ENCODE measurements at places on chromosomes 16 and 17.

DNA sequence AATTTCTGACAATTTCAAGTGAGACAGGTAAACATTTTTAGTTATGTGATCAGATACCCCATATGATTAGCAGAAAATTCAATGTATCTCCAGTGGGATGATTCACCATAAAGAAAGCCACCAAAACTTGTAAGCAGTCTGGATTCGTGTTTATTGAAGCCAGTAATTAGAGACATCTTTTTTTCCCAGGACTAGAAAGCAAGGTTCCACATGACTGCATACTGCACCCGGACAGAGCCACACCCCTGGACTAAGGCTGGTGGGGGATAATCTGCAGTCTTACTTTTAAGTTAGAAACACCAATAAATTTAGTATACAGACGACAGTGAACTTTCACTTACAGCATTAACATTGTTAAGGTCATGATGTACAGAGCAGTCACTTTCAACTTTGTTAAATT is 24.2 kb upstream of the CMTM4 start:
- H3K27me3 ChIP-seq = no peaks in the 10 kb centered on the region
- DNase-seq = no peak
- H3K4me3 ChIP-seq = no peak overlapping the region
- H3K36me3 ChIP-seq = peaks cover 27% of the 10 kb centered on the region

- H3K4me3 ChIP-seq = peak overlapping the region; percentile 97
- H3K4me1 ChIP-seq = peaks cover 65% of the 10 kb centered on the region
- DNase-seq = peak; percentile 70
- peaks cover 30% of the 10 kb centered on the region for H3K36me3 ChIP-seq
Observed at GRCh38 chr17:4940555-4941318, 669 bp downstream of the RNF167 start.

- H3K4me1 ChIP-seq = peaks cover 11% of the 10 kb centered on the region
- peaks cover 21% of the 10 kb centered on the region for H3K27me3 ChIP-seq
- H3K36me3 ChIP-seq = no peaks in the 10 kb centered on the region
- DNase-seq = no peak
- H3K4me3 ChIP-seq = no peak overlapping the region
Observed at GRCh38 chr17:49959183-49959935, 9.6 kb upstream of the DLX4 start.

GRCh38 chr16:53065461-53066061 is 10.8 kb downstream of the CHD9 start:
- H3K4me1 ChIP-seq = peaks cover 50% of the 10 kb centered on the region
- no peak overlapping the region for H3K27ac ChIP-seq
- H3K36me3 ChIP-seq = no peaks in the 10 kb centered on the region

- no peaks in the 10 kb centered on the region for H3K4me1 ChIP-seq
- DNase-seq = no peak
- peaks cover 19% of the 10 kb centered on the region for H3K36me3 ChIP-seq
- H3K27me3 ChIP-seq = no peaks in the 10 kb centered on the region
- no peak overlapping the region for H3K4me3 ChIP-seq
Observed at GRCh38 chr16:70788668-70789594, 12.0 kb downstream of the VAC14 start.

GRCh38 chr16:17273142-17273561 is 197.6 kb downstream of the XYLT1 start:
- no peak for DNase-seq
- H3K27me3 ChIP-seq = no peaks in the 10 kb centered on the region
- no peak overlapping the region for H3K27ac ChIP-seq
- no peak overlapping the region for H3K4me3 ChIP-seq
- H3K4me1 ChIP-seq = peaks cover 11% of the 10 kb centered on the region

DNA sequence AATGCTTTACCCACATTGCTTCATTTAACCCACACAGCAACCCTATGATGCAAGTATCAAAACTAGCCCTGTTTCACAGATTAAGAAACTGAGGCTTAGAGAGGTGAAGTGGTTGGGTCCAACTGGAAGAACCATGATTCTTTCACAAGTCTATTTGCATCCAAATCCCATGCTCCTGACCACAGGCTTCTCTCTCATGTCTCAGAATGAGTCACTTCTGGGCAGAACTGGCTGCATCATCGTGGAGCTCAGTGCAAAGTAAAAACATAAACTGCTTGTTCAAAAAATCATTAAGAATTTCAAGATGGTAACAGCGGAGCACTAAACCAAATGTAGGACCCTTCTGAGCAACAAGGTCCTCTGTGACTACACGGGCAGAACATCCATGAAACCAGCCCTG is 20.2 kb upstream of the CES1 start:
- no peaks in the 10 kb centered on the region for H3K4me1 ChIP-seq
- DNase-seq = no peak
- no peak overlapping the region for H3K27ac ChIP-seq
- peaks cover 4% of the 10 kb centered on the region for H3K27me3 ChIP-seq
- no peak overlapping the region for H3K4me3 ChIP-seq

DNA sequence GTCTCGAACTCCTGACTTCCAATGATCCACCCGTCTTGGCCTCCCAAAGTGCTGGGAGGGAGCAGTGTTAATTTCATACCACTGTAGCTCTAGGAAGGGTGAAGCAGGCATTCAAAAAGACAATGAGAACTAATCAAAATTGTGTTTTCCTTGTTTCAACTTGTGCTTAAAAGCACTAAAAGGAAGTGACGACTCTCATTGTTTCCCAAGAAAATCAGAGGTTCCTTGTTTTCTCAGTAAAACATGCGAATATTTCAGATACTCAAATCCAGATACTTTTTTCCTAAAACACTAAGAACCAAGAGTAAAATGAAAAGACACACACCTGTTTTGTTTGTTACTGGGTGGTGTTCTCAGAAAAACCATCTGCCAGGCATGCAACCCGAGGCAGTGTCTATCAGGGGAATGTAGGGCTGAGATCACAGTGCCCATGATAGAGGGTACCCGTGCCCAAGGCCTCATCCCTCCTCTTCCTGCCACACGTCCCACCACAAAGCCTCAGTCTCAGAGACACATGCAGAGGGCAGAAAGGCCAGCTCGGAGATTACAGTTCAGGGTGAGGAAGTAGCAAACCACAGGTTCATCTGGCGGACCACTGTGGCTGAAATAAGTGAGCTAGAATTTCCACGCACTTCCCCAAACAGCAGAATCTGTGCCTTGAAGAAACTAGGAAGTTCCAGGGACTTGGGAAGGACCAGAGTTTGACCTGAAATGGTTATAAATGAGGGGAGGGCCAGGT is 33.7 kb downstream of the GINS3 start:
- H3K27ac ChIP-seq = no peak overlapping the region
- peaks cover 5% of the 10 kb centered on the region for H3K4me1 ChIP-seq
- H3K4me3 ChIP-seq = no peak overlapping the region
- H3K27me3 ChIP-seq = no peaks in the 10 kb centered on the region

DNA sequence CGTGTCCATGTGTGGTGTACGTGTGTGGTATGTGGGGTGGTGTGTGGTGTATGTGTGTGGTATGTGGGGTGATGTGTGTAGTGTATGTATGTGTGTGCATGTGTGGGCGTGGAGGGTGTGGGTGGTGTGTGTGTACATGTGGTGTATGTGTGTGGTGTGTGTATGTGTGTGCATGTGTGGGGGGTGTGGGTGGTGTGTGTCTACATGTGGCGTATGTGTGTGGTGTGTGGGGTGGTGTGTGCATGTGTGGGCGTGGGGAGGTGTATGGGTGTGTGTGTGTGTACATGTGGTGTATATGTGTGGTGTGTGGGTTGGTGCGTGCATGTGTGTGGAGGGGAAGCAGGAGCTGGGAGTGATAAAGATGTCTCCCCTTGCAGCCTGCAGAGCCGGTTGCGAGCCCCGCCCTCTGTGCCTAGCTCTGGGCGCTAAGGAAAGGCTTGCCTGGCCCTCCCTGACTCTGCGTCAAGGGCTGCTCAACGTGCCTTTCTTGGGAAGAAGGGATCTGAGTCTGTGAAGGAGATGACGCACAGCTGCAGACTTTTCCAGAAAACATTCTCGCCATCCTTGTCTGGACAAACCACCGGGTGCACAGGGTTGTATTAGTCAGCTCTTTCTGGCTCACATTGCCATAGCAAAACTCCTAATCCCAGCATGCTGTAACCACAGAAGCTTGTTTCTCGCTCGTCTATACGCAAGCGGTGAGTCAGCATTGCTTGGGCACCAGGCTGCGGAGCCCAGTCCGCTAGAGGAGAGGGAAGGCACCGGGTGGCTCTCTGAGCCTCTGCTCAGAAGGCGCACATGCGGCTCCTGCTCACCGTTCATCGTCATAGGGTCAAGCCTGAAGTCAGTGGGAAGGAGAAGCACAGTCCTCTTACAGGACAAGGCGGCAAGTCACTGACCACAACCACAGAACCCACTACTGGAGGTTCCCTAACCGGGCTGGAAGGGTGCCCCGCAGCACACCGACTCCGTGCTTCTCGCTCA is 2.0 kb upstream of the CD300H start:
- H3K4me3 ChIP-seq = no peak overlapping the region
- no peak for DNase-seq
- no peaks in the 10 kb centered on the region for H3K36me3 ChIP-seq
- peaks cover 5% of the 10 kb centered on the region for H3K27me3 ChIP-seq

GRCh38 chr17:40480501-40481003 is 20.9 kb downstream of the TNS4 start:
- peak; percentile 93 for DNase-seq
- H3K36me3 ChIP-seq = no peaks in the 10 kb centered on the region
- H3K4me3 ChIP-seq = no peak overlapping the region
- H3K4me1 ChIP-seq = peaks cover 61% of the 10 kb centered on the region
- H3K27me3 ChIP-seq = no peaks in the 10 kb centered on the region
- peak overlapping the region; percentile 67 for H3K27ac ChIP-seq

DNA sequence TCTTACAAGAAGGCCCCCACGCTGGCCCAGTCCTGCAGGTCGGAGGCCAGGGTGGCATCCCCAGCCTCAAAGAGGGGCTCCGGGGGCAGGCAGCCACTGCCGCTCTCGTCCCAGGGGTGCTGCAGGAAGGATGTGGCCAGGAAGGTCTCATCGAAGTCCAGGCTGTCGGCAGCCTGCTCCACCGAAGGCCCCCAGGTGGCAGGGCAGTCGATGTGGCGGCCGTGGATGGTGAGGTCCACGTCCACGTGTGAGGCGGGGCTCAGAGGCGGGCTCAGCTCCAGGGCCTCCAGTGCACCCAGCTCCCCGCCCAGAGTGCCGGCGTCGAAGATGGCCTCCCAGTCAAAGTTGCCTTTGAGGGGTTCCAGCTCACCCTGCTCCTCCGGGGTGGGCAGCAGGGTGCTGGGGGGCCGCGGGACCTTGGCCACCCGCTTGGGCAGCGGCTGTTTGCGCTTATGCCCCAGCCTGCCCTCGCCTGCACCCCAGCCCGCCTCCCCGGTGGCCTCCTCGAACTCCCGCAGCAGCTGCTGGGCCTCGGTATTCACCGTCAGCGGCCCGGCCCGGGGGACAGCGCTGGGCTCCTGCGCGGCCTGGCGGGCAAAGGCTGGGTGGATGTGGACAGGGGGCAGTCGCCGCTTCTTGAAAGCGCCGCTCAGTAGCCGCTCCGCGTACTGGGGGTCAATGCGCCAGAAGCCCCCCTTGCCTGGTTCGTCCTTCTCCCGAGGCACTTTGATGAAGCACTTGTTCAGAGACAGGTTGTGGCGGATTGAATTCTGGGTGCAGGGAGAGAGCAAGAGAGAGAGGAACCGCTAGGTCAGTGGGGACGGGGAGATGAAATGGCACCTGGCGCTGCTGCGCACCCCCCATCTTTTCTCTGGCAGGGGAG is 3.5 kb downstream of the FOXJ1 start:
- H3K4me1 ChIP-seq = peaks cover 29% of the 10 kb centered on the region
- no peaks in the 10 kb centered on the region for H3K27me3 ChIP-seq
- no peak overlapping the region for H3K27ac ChIP-seq
- DNase-seq = peak; percentile 44
- no peak overlapping the region for H3K4me3 ChIP-seq

DNA sequence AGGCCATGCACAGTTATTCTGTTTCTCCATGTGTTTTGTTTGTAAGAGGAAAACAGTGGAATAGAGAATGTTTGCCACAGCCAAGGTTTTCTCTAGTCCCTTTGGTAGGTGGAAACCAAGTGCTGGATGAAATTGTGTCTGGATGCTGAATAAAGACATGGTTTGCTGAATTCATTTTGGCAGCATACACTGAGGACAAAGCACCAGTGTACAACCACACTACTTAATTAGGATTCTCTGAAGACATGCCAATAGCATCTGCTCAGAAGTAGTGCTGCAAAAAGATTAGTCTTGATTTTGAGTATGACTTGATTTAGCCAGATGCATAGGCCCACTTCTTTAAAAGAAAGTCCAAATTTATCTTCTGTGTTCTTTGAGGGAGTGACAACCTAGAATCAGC is 230.5 kb upstream of the CACNG5 start:
- H3K4me1 ChIP-seq = no peaks in the 10 kb centered on the region
- H3K27me3 ChIP-seq = no peaks in the 10 kb centered on the region
- H3K36me3 ChIP-seq = no peaks in the 10 kb centered on the region
- no peak overlapping the region for H3K4me3 ChIP-seq
- no peak overlapping the region for H3K27ac ChIP-seq

- peaks cover 4% of the 10 kb centered on the region for H3K4me1 ChIP-seq
- no peaks in the 10 kb centered on the region for H3K27me3 ChIP-seq
- no peak overlapping the region for H3K27ac ChIP-seq
- no peak overlapping the region for H3K4me3 ChIP-seq
- peaks cover 58% of the 10 kb centered on the region for H3K36me3 ChIP-seq
Observed at GRCh38 chr16:27436921-27437650, 35.1 kb downstream of the IL21R start.

- peak; percentile 75 for DNase-seq
- H3K27ac ChIP-seq = peak overlapping the region; percentile 68
- peak overlapping the region; percentile 65 for H3K4me3 ChIP-seq
- H3K36me3 ChIP-seq = no peaks in the 10 kb centered on the region
- no peaks in the 10 kb centered on the region for H3K4me1 ChIP-seq
- H3K27me3 ChIP-seq = no peaks in the 10 kb centered on the region
Observed at GRCh38 chr16:4183237-4184037, 58.4 kb downstream of the SRL start.

DNA sequence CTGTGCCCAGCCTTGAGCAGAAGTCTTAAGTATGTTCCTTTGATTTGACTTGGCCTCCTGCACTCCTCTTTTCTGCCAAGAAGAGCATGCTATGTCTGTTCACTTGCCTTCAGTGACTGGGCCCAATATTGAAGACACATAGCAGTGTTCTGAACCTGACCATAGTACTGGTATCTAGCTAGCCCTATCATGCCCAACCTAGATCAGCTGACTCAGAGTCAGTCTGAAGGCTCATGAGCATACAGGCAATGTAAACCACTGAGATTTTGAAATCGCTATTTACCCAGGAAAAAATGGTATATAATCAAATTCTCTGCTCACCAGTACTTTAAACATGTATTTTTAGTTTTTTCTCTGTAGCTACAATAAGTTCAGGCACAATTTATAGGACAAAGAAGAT is 129.4 kb downstream of the TANC2 start:
- no peaks in the 10 kb centered on the region for H3K4me1 ChIP-seq
- H3K27ac ChIP-seq = no peak overlapping the region
- H3K27me3 ChIP-seq = no peaks in the 10 kb centered on the region
- H3K4me3 ChIP-seq = no peak overlapping the region
- no peak for DNase-seq
- no peaks in the 10 kb centered on the region for H3K36me3 ChIP-seq

DNA sequence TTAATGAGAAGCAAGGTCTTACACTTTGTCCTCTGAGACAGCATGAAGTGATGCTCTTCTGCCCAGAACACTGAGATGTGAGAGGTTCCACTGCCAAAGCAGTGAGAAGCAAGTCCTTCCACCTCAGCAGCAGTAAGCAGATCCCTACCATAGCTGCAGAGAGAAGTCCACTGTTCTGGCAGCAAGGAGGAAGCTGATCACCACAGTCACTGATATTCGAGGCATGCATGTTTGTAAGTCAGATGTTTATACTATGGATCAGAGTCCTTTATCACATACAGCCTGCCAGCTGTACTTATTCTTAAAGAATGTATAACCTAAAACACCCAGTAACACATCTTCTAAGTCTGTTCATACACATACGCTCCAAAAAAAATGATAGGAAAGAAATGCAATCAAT is 18.2 kb upstream of the METTL2A start:
- H3K27ac ChIP-seq = no peak overlapping the region
- DNase-seq = no peak
- no peaks in the 10 kb centered on the region for H3K4me1 ChIP-seq
- H3K36me3 ChIP-seq = no peaks in the 10 kb centered on the region
